ENCODE measurements at places on chromosomes 4 and X.

DNA sequence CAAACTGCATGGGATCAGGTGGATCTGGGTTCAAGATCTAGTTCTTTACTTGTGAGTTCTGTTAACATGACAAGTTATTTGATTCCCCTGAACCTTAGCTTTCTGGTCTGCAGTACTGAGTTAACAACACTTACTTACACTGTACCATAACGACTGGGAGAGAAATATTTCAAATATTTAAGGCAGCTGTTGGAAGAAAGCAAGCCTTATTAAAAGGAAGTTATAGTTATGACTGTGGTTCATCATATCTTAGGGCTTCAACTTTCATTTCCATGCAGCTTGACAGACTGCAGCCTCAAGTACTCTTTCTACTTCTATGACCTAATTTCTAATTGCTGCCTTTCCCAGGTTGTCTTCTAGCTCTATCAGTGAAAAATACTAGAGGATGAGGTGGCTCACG, 40.0 kb upstream of the PDGFRA start:
- DNase-seq: no peak

DNA sequence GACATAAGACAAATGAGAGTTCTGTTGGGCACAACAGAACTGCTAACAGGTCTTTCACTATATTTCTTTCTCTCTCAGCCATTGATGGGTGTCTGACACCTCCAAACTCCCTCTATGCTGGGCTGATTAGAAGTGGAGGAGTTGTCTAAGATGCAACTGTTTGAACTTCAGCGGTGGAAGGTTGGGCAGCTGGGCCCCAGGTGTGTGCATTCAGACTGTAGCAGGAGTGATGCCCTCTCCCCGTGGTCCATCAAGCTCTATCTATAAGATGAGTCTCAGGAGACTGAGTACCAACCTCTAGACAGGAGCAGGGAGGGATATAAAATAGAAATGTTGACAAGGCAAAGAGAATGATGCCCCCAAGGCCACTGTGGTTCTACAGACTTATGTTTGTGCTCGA, 28.2 kb upstream of the CHRNA9 start:
- no peak for DNase-seq

- no peak for DNase-seq
Measured at GRCh38 chrX:137749246-137749645, 183.3 kb downstream of the ZIC3 start.

DNA sequence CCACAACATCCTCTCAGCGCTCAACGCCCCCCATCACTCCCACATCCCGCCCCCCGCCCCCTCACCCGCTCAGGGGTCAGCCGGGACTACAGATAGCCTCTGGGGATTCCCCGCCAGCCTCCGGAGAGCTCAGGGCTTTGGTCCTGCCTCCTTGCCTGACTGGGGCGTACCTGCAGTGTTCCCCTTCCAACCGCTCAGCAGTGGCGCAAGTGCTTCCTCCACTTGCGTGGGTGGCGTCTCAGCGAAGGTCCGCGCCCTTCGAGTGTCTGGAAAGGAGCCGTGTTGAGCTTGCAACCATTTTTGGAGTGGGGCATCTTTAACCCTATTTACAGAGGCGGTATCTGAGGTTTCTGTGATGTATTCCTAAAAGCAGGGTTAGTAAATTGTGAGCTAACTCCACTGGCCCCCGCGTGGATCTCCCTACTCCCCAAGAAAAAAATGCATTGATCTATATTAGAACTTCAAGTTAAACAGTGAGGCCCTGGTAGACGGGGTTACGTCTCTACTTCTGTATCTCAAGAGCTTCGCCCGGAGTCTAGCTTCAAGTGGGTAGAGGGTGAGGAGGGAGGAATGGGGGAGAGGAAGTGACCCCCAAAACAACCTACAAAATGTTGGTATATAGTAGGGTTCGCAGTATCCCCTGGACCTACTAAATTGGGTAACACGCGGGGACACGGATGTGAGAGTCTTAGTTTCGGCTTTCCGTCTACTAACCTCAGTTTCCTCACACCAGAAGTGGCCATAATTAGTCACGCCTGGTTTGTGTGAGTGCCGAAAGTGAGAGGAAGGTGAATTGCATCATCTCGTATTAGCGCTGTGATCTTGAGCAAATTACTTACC, 16.1 kb downstream of the NKX3-2 start:
- no peak for DNase-seq

- no peak for DNase-seq
Measured at GRCh38 chr4:8238515-8239053, 31.0 kb upstream of the HTRA3 start.

DNA sequence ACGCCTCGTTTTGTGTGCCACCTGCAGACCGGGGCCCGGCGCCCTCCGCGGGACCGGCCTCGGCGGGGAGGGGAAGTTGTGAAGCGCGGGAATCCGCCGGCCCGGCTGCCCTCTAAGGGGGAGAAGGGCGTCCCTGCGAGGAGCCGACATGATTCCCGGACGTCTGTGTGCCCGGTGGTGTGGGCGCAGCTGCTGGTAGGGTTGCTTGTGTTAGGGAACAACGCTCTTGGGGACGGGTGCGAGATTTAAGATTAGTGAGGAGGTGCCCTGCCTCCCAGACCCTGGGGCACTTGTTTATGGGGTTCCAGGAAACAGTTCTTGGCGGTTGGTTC, 627 bp downstream of the CDKN2AIP start:
- DNase-seq: no peak

DNA sequence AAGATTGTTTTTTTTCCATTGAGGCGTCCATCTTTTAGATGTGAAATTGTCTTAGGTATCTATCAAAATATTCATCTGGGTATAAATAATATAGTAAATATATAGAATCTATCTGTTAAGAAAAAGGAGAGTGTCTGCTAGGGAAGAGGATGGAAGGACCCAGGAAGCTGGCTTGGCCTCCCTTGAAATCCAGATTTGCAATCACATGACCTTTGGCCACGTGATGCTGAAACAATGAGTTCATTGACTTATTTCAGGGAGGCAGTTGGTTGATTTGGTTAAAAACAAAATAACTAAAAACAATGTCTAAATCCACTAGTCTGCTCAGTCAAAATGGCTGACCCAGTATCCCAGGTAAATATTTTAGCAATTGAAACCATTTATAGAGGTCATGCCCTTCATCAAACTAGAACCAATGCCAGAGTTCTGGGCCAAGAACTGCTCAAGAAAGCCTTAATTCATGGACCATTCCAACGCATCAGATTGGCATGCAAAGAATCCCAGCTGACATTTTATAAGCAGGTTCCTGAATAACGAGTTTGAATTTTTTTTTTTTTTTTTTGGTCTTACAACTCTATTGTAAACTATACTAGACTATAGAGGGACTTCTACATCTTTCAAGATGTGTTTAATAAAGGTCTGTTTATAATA, 172.7 kb downstream of the MID1 start:
- DNase-seq: no peak

DNA sequence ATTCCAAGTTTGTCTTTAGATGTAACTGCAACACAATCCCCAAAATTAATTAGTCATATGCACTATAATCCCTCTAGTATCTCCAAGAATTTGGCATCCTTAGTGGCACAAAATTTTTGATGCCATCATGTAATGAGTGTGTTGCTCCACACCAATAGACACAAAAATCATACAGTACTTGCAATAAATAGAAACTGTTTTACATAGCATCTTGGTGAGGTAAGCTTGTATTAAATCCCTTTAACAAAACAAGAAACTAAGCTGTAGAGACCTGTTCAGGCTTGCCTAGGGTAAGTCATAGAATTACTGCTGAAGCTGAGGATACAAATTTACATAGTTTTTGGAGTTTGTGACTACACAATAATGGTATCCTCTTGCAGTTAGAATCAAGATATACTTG, 64.5 kb upstream of the PRSS12 start:
- DNase-seq: no peak

DNA sequence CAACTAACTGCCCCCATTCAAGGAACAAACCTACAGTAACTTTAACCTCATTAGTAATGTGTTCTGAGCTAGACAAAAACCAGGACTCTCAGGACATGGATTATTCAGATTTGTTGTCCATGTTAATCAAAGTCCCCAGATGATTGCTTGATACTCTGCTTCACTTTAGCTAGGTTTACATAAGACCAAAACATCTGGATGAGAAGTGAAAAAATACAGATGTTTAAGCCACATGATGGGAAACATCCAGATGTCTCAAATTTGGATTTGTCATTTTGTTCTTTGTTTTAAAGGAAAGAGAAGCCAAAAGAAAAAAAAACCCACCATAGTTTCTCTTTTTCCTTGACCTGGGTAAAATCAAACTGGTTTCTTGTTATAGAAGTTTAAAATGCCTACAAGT, 48.5 kb upstream of the NRK start:
- no peak for DNase-seq

DNA sequence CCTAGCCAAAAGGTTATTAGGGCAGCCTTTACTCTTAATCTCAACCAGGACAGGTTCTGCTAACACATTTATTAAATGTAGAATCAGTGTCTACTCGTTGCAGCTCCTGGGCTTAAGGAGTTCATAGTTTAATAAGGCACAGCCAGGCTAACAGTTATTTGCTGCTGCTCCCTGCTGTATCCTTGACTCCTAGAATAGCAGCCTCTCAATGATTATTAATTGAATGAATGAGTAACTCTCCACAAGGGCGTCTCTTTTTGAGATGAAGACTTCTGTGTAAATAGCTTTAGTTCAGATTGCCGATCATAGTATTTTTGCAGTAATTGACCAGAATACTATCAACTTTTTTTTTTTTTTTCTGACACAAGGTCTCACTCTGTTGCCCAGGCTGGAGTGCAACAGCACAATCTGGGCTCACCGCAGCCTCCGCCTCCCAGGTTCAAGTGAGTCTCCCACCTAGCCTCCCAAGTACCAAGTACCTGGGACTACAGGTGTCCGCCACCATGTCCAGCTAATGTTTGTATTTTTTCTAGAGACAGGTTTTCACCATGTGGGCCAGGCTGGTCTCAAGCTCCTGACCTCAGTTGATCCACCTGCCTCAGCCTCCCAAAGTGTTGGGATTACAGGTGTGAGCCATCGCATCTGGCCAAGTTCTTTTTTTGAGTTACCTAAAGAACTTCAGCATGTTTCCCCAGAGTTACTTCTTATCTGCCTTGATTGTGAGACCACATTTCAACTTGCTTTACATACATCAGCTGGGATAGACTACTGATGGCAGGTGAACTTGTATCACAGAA, 2.9 kb downstream of the UGDH start:
- DNase-seq: no peak

DNA sequence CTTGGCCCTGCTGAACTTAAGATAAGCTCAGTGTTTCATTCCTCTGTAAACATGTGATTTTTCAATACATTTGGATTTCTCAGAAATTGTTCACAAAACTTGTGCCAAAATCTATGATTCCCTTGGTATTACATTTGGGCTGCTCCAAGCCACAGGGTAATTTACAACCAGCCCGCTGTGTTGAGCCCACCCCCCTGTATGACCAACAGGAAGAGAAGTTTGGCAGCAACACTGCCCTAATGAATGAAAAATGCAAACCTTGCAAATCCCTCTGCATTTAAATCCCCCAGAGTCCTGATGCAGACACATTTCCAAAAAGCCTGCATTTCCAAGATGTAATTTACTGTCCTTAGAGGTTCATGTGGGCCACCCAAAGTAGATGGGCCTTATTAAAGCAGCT, 34.1 kb upstream of the GAB1 start:
- no peak for DNase-seq

GRCh38 chr4:666822-667544, 7.1 kb downstream of the ATP5ME start:
- DNase-seq: no peak

DNA sequence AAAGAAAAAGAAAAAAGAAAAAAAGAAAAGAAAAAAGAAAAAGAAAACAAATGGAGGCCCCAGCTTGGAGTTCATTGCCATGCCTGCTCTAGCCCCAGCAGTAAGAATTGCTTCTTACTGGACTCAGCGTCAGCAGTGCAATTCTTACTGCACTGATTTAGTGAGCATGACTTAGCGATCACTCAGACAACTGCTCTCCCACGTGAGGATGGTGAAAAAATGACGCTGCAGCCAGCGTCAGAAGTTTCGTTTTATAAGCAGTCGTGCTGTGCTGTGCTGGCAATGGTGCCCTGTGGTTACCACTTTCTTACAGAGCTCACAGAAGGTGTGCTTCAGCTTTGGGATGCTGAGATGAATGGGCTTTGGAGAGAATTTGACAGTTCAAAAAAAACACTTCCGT, 68.3 kb upstream of the DDX3X start:
- DNase-seq: peak; percentile 9

GRCh38 chrX:15564981-15565579, 35.7 kb downstream of the ACE2 start:
- peak; percentile 4 for DNase-seq

GRCh38 chrX:76617020-76617419, 189.5 kb downstream of the MAGEE1 start:
- DNase-seq: no peak

DNA sequence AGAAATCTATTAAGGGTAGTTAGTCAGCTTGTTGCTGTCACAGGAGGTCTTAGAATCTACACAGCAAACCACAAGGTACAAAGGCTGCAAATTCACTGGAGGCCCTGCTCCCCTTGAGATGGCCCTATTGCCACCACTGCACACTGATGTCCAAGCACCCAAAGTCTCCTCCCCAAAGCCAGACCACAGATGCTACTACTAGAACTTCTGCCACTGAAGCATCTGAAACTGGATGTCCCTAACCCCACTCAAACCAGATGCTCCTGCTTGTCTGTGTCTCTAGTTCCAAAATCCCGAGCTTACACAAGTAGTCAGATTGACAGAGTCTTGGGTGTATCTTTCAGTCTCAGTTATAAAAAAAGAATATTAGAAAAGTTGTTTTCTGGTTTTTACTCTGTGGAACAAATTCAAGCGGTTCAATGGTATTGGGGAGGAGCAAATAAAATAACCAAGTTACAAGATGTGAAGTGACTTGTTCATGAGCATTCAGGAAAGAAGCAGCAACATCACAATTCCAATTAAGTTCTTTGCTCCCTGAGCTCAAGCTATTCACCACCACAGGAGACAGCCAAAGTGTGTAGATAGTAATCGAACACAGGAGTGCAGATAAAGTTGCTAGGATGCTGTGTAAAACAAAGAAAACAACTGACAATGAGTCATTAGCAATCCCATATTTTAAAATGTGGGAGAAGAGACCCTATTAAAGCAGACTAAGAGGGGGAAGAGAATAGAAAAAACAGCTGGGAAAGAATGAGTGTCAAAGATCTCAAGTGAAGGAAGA, 352.3 kb downstream of the PDGFC start:
- no peak for DNase-seq

DNA sequence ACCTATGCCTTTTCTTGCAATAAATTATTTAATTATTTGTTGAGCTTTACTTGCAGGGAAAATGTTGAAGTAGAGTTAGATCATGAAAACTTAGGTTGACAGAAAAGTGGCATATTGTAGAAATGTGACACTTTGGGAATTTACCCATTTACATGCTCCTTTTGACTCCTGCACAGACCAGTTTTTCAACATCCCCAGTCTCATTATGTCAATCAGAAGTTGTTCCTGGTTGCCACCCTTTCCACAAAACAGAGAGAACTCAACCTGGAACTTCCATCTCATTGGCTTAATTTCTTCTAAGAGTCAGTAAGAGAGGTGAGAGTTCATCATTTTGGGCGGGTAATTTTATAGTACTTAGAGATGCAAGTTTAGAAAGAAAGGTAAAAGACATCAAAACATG, 284.6 kb upstream of the ANKRD50 start:
- no peak for DNase-seq

- DNase-seq: no peak
Measured at GRCh38 chr4:82515705-82516104, 46.1 kb downstream of the TMEM150C start.

GRCh38 chr4:125515016-125515415, 200.3 kb downstream of the FAT4 start:
- DNase-seq: no peak

All from CD4-positive, alpha-beta T cell (primary cell).